ENCODE measurements at places on chromosomes 6 and 20.

- DNase-seq: no peak
These were observed 16.4 kb downstream of the PIGT start for GRCh38 chr20:45432294-45432693.

DNA sequence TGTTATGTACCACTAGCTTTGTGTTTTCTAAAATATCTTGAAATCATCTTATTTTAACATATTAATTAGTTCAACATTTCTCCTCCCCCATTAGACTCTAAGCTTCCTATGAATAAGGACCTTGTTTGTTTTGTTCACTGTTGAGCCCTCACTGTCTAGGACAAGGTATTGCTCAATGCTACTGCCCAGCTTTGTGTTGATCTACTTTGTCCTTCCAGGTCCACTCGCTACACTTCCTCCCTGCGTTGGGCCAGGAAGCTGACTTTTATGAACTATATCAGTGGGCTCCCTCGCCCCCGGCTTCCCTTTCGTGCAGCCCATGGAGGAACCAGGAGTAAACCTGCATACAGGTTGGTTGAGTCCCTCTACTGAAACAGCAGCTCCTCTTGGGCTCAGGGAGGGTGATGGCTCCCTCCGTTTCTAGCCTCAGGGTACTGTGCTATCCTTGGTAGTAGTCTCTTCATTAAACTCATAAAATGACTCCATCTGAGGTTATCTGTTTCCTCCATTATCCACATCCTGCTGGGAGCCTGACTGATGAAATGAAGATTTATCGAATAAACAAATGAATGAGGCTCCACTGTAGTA is 272.5 kb downstream of the CLIC5 start:
- no peak for DNase-seq

- no peak for DNase-seq
These were observed 271.1 kb downstream of the CDH4 start for GRCh38 chr20:61523145-61523544.

DNA sequence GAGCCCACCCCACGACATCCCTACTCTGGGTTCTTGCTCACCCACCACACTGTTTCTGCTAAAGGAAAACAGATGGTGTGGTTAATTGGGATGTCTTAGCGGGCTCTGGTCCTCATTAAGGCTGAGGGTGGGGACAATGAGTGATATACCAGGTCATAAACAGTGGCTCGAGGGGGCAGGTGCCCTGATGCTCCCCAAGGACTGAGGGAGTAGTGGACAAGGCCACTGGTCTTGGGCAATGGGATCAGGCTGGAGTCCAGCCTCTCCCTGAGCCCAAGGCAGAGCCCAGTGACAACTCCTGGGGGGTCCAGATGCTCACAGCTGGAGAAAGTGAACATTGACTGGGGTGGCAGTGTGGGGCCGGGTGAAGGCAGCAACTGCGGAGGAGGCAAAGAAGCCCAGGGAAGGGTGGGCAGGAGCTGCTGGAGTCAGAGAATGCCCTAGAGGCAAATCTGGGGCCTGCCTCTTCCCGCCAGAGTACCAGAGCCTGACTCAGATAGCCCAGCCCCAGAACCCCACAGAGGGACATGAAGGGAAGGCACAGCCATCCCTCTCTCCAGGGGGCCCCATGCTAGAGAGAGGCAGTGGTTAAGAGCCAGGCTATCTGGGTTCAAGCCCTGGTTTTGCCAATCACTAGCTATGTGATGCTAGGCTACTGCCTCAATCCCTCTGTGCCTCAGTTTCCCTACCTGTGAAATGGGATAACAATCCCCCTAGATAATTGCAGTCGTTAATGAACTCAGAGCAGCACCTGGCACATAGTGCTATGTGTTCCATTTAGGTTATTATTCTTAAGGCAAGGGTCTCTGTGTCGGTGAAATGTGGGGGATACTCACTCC is 72.3 kb downstream of the MRPL14 start:
- no peak for DNase-seq

Data from T47D (cell line).